Stimulated activated memory B cell treated with anti-CD40 and anti-IgM and Interleukin-4, amounts not matched to agents 10 μg/mL and 1 μg/mL and 100 μg/mL, for 72 hours (primary cell): ENCODE measurements at places on chromosomes 7 and 10.

- H3K27me3 ChIP-seq = no peaks in the 10 kb centered on the region
- no peak overlapping the region for H3K4me3 ChIP-seq
- peaks cover 24% of the 10 kb centered on the region for H3K4me1 ChIP-seq
- ATAC-seq = no peak
- H3K36me3 ChIP-seq = no peaks in the 10 kb centered on the region
- H3K27ac ChIP-seq = peak overlapping the region; percentile 60
Measured at GRCh38 chr7:131225619-131226513, 101.8 kb upstream of the MKLN1 start.

DNA sequence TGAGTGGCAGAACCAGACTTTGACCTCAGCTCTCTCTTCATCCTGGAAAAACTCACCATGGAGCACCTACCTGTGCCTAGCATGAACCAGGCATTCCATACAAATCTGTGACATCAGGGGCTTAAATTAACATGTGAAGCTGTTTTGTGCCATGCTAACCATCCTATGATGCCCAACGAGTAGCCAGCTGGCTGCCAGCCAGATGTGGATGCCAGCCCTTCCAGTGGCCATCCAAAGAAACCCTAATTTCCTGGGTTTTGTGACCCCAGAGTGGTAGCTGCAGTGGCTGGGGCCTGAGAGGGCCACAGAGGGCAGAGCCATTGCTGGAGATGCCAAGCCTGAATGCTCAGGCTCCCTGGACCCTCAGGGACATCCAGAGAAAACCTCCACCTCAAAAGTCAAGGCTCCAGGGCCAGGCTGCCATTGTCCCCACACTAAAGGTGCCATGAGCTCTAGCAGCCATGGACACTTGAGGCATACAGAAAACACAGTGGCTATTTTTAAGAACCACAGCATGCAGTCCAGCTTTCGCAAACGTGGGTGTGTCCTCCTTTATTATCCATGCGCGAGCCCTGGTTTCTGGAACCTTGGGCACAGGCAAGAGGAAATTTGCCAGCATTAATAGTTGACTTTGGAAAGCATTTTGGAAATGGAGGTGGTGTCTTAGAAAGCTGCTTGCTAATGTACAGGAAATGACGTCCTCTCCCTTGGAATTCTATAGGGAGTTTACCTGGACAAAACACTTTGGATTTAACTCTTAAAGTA is 6.0 kb downstream of the CPXM2 start:
- no peaks in the 10 kb centered on the region for H3K36me3 ChIP-seq
- peaks cover 11% of the 10 kb centered on the region for H3K27me3 ChIP-seq
- H3K4me1 ChIP-seq = peaks cover 2% of the 10 kb centered on the region
- no peak for ATAC-seq

GRCh38 chr7:151051108-151051507 is 2.8 kb downstream of the ASIC3 start:
- H3K4me3 ChIP-seq = no peak overlapping the region
- H3K36me3 ChIP-seq = peaks cover 31% of the 10 kb centered on the region
- no peak overlapping the region for H3K27ac ChIP-seq
- H3K4me1 ChIP-seq = peaks cover 10% of the 10 kb centered on the region

DNA sequence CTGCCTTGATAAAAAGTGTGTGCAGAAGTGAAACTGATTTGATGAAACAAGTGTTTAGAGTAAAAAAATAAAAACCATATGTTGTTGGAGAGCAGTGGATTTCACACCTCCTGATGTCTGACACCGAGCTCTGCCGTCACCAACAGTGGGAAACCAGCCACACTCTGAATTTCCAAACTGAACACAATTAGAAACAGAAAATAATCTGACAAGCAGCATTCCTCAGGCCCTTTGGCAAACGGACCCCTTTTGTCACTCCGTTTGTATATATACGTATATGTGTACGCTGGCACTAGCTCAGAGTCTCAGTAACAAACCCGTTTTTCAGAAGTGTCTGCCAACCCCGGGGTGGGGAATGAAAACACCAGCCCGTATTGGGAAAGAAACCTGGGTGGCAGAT is 32.4 kb downstream of the TACC2 start:
- no peaks in the 10 kb centered on the region for H3K36me3 ChIP-seq
- ATAC-seq = no peak
- H3K4me1 ChIP-seq = no peaks in the 10 kb centered on the region
- no peak overlapping the region for H3K4me3 ChIP-seq

GRCh38 chr7:37915438-37915837 is 1.2 kb downstream of the SFRP4 start:
- no peak overlapping the region for H3K27ac ChIP-seq
- peaks cover 26% of the 10 kb centered on the region for H3K4me1 ChIP-seq
- peaks cover 64% of the 10 kb centered on the region for H3K27me3 ChIP-seq
- no peaks in the 10 kb centered on the region for H3K36me3 ChIP-seq
- ATAC-seq = no peak

GRCh38 chr7:100489824-100490223 is 6.1 kb downstream of the NYAP1 start:
- H3K4me1 ChIP-seq = peaks cover 17% of the 10 kb centered on the region
- no peak overlapping the region for H3K27ac ChIP-seq
- H3K36me3 ChIP-seq = no peaks in the 10 kb centered on the region
- H3K27me3 ChIP-seq = peaks cover 64% of the 10 kb centered on the region
- ATAC-seq = no peak

DNA sequence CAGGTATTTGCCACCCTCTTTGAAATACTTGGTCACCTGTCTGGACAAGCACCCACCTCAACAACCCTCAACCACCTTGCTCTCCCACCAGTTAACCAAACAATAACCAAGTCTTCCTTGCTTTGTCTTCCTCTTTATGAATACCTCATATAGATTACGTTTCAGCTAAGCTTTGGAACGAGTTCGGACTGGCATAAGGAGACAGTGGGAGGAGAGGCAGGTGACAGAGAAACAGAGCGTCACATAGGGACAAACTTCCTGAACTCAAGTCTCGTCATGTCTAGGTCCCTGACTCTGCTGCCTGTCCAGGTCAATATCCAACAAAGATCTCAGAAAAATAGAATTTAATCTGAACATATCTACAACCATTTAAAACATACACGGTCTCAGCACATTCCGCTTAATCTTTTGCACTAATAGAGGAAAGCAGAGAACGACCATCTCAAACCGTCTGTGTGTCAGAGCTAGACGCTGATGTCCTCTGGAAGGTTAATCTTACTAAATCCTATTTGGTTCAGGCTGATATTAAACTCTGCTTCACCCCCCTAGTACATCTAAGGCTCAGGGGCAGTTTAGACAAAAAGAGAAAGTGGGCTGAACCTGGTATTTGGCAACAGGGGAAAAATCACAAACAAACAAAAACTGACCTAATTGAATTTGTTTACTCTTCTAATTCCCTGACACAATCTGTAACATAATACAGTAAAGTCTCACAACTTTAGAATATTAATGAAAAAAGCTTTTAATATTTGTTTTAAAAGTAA is 26.4 kb upstream of the SVOPL start:
- no peak overlapping the region for H3K4me3 ChIP-seq
- H3K27ac ChIP-seq = no peak overlapping the region
- H3K27me3 ChIP-seq = no peaks in the 10 kb centered on the region
- no peaks in the 10 kb centered on the region for H3K36me3 ChIP-seq
- ATAC-seq = no peak
- H3K4me1 ChIP-seq = no peaks in the 10 kb centered on the region

DNA sequence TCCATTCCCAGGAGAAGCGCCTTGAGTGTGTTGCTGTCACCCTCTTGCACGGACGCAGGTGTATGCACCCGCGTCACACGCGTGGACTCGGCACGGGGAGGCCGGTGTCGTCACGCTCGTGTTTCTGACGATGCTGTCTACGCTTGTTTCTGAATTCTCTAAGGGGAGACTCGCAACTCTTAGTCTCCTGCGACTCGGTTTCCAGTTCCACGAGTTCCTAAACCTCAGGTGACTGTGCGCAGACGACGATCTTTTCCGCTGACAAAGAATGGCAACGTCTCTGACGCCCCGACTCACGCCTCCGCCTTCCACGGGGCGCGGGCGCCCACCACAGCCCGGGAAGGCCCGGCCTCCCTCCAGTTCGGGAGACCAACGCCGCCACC is 579 bp downstream of the IDI1 start:
- ATAC-seq = no peak
- H3K27me3 ChIP-seq = no peaks in the 10 kb centered on the region
- peaks cover 31% of the 10 kb centered on the region for H3K36me3 ChIP-seq
- peak overlapping the region; percentile 88 for H3K4me3 ChIP-seq
- H3K27ac ChIP-seq = peak overlapping the region; percentile 96

- peaks cover 5% of the 10 kb centered on the region for H3K36me3 ChIP-seq
- no peaks in the 10 kb centered on the region for H3K27me3 ChIP-seq
- H3K27ac ChIP-seq = no peak overlapping the region
- H3K4me1 ChIP-seq = peaks cover 10% of the 10 kb centered on the region
- no peak overlapping the region for H3K4me3 ChIP-seq
- no peak for ATAC-seq
Measured at GRCh38 chr7:48113275-48113674, 24.2 kb downstream of the UPP1 start.

DNA sequence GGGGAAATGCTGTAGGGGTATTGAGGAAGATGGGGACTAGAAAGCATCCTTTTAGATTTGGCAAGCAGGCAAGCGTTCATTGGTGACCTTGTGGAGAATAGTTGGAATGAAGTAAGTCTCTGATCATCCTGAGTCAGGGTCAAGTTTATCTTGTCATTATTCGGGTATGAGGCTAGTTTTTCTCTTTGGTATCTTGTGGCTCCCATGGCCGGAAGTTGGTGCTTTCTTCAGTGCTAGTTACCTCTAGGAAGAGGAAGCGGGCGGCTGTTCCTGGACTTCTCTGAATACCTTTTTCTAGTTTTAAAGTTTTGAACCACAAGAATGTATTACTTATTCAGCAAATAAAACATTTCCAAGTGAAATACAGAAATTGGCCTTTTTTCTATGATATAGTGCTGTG is 9.2 kb downstream of the CREM start:
- H3K36me3 ChIP-seq = peaks cover 6% of the 10 kb centered on the region
- H3K27ac ChIP-seq = peak overlapping the region; percentile 94
- H3K4me1 ChIP-seq = peaks cover 45% of the 10 kb centered on the region
- H3K27me3 ChIP-seq = no peaks in the 10 kb centered on the region

DNA sequence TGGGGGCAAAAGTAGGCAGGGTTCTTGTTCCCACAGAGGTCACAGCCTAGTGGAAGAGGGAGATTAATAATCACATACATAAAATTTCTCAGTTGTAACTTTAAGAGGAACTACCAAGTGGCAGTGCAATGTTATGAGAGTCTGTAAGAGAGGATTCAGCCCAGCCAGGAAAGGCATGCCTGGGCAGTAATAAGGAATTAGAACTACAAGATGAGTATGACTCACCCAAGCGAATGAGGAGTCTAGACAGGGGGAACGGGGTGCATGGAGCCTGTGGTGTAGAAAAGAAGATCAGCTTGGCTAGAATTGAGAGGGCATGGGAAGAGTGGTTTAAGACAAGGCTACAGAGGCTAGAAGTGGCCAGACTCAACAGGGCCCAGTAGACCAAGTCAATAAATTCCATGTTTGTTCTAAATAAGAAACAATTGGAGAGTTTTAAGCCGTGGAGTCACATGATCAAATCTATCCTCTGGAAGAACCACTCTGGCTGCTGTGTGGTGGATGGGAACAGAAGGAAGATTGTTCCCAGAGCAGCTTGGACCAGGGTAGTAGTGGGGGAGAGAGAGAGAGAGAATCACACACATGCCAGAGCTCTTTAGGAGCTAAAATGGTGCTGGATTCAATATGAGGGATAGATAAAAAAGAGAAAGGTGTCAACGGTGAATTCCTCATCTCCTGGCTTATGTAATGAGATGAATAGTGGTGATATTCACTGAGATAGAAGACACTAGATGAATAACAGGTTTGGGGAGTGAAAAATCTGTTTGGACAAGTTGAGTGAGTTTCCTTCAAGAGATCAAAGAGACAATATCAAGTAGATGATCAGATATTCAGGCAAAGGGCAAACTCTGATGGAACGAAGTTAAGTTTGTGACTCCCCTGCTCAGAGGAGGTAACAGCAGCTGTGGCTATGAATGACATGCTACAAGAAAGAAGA is 265.1 kb downstream of the FGFR2 start:
- H3K4me1 ChIP-seq = no peaks in the 10 kb centered on the region
- H3K4me3 ChIP-seq = no peak overlapping the region
- H3K27me3 ChIP-seq = no peaks in the 10 kb centered on the region
- no peaks in the 10 kb centered on the region for H3K36me3 ChIP-seq

- peaks cover 8% of the 10 kb centered on the region for H3K27me3 ChIP-seq
- H3K36me3 ChIP-seq = no peaks in the 10 kb centered on the region
Measured at GRCh38 chr7:32347244-32347828, 142.8 kb downstream of the LSM5 start.
